ENCODE measurements at places on chromosomes 16 and 17.

DNA sequence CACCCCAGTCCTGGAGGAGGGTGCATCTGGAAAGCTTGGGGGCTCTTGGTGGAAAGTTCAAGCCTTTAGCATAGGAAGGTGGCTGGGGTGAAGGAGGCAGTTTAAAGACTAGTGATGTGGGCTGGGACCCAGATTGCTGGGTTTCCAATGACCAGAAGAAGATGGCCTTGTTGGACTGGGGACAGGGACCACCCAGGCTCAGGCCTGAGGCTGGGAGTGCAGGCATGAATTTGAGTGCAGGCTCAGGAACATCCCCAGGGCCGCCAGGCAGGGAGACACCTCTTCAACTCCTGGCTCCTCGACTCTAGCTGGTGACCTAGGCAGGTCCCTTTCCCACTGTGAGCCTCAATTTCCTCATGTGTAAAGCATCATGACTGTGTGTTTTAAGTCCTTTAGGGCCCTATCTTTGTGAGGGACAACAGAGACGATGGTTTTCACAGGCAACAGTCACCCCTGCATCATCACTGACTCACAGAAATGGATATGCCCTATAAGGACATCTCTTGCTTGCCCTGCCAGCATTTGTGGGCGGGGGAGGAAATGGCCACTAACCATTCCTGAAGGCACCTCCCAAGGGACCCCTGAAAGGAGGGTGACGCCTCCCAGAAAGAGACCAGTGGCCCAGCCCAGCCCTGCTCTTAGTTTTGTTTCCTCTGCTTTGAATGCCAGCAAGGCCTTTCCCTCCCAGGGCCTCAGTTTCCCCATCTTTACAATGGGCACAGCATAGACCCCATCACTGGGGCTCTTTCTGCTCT is 11.1 kb downstream of the NLRC5 start:
- peak; percentile 40 for DNase-seq

- DNase-seq: no peak
Measured at GRCh38 chr17:80449930-80450576, 26.4 kb downstream of the NPTX1 start.

DNA sequence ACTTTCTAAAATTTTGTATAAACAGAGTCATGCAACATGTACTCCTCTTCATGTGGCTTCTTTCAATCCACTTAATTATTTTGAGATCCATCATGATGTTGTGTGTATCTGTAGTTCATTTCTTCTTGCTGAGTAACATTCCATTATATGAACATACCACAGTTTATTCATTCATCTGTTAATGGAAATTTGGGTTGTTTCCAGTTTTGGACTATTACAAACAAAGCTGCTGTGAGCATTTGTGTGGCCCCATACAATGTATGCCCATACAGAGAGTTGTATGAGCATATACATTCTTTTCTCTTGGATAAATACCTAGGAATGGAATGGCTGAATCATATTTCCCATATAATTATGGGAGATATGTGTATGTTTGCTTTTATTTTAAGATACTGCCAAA is 85.6 kb downstream of the CLEC16A start:
- DNase-seq: no peak

DNA sequence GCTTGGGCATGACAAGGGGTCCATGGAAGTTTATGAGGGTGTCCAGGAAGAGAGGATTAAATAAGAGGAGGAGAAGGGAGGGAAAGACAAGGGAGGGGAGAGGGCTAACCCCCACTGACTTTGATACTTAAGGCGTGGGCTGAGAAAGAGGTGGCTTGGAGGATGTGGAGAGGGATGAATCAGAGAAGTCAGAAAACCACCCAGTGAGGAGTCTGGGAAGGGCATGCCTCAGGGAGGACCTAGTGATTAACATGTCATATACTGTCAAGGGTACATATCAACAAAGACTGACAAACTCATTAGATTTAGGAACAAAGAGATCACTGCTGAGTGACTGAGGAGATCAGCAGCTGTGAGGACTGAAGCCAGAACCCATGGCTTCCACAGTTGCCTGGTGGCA is 145.4 kb downstream of the IRX5 start:
- no peak for DNase-seq

DNA sequence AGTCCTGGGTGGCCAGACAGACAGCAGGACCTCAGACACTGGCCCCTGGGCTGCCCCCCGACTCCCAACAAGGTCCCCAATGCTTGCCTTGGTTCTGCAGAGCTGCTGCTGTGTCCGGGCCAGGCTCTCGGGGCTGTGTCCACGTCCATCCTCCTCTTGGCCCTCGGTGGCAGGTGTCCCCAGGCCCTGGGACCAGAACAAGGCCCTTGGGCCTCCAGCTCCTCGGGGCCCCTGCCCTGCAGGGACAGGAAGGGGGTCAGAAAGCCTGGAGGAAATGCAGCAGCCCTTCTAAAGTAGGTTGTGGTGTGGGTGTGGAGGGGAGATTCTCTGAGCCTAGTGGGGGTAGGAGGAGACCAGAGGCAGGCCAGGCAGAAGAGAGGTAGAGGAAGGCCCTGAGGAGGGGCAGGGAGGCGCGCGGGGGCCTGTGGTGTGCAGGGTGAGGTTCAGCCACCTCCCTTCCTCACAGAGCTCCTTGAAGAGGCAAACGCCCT is 2.5 kb upstream of the AXIN1 start:
- DNase-seq: peak; percentile 87

DNA sequence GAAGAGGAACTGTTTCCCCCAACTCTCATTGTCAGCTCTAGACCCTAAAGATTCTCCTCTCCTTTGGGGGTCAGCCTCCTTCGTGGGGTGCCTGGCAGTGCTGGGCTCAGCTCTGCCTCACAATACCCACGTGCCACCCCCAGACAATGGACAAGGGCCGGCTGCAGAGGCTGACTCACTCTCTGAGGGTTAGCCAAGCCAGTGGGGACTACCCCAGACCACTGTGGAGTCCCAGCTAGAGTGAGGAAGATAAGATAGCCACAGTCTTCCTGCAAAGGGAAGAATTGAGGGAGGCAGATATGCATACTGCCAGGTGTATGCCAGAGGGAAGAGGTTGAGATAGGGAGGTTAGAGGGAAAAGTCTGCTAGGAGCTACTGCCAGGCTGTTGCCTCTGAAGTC is 13.5 kb upstream of the MTMR4 start:
- DNase-seq: no peak

DNA sequence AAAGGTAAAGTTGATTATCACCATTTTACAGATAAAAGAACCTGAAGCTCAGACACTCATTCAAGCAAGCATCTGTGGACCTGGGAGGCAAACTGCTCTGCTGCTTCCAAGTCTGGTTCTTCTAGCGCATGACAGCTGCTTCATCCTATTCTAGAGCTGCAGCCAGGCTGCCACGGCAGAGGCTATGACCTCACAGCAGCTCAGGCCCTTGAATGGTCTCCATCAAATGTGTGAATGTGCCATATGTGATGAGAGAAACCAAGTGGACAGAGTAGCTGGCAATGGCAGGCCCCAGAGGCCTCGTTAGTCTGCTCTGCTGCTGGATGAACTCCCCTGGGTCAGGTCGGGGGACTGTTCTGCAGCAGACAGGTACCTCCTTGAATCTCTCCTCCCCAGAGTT is 30.7 kb upstream of the FOXJ1 start:
- no peak for DNase-seq

DNA sequence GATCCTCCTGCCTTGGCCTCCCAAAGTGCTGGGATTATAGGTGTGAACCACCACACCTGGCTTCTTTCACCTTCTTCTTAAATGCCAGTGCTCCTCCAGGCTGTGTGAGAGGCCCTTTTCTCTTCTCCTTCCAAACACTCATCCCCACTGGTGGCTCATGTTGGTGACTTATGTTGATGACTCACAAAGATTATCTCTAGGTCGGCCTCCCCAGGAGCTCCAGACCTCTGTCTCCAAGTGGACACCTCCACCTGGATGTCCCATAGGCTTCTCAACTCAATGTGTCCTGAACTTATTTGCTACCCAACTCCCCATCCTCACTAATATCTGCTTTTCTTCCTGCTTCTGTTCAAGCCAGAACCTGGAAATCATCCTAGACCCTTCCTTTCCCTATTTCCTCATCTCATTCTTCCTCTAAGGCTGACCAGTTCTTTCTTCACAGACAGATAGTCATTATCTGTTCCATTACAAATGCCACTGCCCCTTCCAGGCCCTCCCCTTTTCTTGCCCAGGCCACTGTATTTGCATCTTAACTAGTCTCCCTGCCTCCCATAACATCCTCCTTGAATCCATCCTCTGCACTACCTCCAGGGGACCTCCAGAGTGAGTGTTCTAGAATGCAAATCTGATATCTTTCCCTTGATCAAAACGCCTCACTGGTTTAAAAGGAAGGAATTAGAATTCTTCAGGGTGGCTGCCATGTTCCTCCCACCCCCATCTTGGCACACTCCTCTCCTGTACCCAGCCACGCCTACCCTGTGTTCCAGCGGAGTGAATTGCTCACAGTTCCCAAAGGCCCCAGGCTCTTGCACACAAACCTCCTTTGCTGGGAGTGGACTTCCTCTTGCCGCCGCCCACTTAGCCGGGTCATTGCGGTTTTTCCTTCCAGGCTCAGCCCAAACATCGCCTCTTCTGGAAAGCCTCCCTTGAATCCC is 34.8 kb upstream of the FBXO47 start:
- DNase-seq: no peak

DNA sequence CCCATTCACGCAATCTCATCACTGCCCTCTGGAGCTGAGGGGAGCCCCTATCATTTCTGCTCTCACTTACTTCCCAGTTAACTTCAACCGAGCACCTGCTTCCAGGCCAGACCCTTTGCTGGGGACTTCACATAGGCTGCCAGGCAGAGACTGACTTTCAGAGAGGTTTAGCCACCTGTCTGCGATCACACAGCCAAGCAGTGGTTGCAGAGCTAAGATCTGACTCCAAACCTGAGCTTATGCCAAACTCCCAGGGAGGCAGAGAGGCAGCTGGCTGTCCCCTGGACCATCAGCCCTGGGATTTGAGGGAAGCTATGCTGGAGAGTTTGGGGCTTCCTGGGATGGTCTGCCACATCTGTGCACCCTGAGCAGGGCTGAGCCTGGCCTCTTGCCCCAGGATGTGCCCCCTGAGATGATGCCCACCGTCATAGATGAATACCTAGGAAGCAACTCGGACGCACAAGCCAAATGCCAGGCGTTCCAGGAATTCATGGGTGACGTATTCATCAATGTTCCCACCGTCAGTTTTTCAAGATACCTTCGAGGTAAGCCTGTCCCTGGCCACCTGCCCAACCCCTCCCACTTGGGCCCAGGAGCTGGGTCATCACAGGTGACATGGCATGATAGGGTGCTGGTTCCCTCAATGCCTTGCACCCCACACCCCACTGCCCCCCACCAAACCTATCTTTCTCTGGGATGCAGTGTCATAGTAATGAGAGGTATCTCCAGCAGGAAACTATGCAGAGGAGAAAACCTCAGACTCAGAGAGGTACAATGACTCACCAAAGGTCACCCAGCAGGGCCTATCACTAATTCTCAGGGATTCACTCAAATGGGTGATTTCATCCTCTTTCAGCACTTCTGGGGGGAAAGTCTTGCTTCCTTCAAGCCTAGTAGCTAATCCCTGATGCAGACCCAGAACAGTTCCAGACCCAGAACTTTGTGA is 10.0 kb downstream of the CES3 start:
- no peak for DNase-seq

- no peak for DNase-seq
Measured at GRCh38 chr17:696369-696768, 18.3 kb downstream of the VPS53 start.

GRCh38 chr17:16440901-16441629 is 25.7 kb downstream of the TRPV2 start:
- DNase-seq: no peak

DNA sequence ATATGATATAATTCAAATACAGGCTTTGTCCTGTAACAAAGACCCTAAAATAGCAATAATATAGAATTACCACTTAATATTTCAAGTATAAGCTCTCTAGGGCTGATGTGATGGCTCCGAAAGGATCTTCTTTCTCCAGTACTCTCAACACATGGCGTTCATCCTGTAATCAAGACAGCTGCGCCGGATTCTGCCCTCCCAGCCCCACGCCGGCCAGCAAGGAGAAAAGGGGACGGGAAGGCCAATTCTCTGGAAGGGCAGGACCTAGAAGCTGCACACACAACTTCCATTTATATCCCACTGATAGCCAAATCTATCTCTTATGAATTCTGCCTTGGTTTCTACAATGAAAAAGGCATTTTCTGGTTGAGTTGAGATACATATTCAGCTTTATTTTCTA is 32.0 kb downstream of the CCDC182 start:
- no peak for DNase-seq

- no peak for DNase-seq
Measured at GRCh38 chr17:71936977-71937376, 183.8 kb upstream of the SOX9 start.

- no peak for DNase-seq
Measured at GRCh38 chr17:30232015-30232823, 3.3 kb downstream of the SLC6A4 start.

DNA sequence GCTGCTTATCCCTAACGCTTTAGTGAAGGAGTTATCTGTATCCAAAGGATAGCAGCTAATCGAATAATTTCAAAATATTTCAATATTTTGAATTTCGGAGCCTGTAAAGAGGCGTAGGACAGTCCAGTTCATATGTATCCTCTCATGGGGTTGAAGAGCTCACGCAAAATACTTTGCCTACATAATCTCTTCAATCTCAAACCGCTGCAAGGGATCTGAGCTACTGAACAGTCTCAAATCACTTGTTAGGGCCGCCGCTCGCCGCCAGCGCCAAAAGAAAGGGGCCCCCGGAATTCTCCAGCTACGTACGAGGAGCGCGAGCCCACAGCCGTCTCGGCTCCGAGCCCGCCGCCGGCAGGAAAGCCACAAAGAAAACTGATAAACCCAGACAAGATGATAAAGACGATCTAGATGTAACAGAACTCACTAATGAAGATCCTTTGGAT is 601 bp upstream of the RFWD3 start:
- DNase-seq: peak; percentile 47

- no peak for DNase-seq
Measured at GRCh38 chr17:40980117-40980516, 4.0 kb downstream of the KRT40 start.

DNA sequence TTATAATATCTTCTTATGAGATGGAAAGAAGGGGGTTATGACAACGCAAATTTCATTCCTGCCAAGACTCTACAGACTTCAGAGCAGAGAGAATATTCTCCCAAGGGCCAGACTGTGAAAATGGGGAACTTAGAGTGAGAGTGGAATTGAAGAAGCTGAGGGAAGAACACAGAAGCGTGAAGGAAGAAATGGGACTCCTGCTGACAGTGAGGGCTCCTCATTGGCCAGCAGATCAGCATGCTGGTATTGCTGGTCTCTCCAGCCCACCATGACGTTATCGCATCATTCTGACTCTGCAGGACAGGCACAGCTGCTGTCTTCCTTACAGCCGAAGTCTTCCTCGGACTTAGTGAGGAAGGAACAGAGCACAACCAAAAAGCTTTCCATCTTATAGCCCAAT is 24.3 kb downstream of the CCL4 start:
- no peak for DNase-seq

DNA sequence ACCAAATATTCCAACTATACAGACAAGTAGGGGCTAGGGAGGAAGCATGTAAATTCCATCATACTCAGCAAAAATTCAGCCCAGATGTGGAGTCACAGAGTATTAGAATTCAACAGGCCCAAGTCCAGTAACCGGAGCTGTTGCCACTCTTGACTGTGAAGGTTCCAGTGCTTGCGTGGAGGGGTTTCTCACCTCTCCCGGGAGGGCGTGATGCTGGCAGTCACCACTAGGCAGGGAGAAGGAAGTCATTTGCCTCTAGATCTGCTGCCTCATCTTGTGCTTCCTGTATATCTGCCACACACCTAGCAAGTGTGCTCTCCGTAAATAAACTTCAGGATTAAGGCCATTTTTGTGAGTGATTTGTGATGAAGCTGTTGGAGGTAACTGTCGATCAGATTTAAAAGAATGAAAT is 1.0 kb upstream of the CKLF start:
- peak; percentile 79 for DNase-seq

All from CD4-positive, CD25-positive, alpha-beta regulatory T cell (primary cell).